ENCODE measurements at places on chromosomes 16 and 17.

GRCh38 chr17:64130559-64131001 lies 636 bp upstream of the ERN1 start:
- DNase-seq = no peak

GRCh38 chr16:49601576-49601975 lies 228.0 kb downstream of the C16orf78 start:
- DNase-seq = no peak

DNA sequence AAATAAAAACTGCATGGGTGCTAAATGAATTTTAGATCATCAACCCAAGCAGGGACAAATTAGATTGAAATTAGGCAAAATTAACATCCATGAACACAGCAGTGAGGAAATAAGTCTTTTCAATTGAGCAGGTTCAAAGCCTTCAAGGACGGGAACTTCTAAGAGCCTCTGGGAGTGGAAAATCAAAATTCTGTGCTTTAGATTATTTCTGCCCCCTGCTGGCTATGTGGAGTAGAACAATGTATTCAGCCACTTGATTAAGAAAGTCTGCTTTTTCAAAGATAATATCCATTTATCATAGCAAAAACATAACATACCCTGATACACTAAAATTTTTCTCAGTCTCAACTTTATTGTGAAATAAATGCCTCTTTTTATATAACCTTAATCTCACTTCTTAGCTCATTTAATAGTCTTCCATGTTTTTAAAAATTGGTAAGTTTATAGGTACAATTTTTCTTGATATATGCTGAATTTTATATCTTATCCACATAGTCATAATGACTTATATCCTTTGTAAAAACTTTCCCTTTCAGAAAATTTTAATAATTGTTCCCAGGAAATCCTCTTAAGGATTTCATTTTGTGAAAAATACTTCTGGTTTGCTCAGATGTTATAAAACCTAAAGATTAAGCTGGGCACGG lies 28.1 kb upstream of the NOL11 start:
- DNase-seq = peak; percentile 65

GRCh38 chr17:69239611-69240600 lies 11.3 kb upstream of the ABCA10 start:
- DNase-seq = no peak

GRCh38 chr17:77963441-77963840 lies 4.9 kb downstream of the TNRC6C start:
- peak; percentile 73 for DNase-seq

DNA sequence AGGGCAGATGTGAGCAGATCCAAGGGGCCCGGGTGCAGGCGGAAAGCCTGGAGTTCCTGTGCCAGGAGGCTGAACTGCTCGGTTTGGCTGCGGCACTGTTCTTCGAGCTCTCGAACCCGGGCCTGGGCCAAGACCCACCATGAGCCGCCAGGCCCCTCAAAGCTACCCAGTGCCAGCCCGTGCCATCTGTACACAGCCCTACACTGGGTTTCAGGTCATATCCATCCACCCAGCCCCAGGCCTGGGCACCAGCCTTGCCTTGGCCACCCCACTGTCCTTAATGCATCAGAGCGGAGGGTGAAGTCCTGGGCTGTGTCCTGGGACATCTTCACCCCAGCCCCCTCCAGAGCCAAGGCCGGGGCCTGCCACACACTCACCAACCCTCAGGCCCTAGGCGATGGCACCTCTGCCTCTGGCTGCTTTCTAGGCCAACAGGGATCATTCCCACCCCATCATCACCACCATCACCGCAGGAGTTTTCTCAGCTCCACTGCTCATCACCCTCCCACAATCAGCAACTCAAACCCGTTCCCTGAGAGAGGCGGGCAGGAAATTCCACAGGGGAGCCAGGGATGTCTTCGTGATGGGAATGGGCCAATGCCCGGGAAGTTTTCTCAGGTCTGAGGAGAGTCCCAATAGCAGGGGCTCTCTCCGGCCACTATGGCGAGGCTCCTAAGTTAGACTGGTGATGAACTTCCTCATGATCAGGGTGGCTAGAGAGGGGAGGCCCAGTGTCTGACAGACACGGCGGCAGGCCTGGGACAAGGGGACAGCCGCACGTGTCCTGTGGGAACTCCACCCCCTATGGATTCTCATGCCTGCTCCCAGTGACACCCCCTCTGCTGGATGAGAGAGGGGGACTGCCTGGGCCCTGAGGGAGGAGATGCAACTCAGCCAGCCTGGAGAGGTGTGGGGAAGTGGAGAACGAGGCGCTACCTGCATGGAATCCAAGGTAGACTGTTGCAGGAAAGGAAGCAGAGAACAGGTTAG lies 9.1 kb downstream of the TSPOAP1 start:
- DNase-seq = no peak

- DNase-seq = no peak
Observed at GRCh38 chr16:11236461-11237254, 19.3 kb downstream of the SOCS1 start.

DNA sequence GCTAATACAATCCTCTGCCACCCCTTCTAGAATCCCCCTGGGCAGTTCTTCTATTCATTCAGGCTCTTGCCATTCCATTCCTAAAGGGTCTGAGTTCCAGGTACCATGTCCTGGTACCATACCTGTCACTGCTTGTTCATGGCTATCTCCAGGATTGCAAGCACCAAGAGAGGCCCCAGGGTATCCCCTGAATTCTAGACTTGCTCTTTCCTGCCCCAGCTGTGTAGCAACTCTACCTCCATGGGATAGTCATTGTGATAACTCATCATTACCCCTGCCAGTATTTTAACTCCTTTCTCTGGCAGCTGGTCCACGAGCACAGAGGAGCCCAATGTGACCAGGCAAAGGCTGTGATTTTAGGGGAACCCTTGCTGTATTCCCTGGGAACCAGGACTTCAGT lies 143.7 kb upstream of the CDH5 start:
- no peak for DNase-seq

DNA sequence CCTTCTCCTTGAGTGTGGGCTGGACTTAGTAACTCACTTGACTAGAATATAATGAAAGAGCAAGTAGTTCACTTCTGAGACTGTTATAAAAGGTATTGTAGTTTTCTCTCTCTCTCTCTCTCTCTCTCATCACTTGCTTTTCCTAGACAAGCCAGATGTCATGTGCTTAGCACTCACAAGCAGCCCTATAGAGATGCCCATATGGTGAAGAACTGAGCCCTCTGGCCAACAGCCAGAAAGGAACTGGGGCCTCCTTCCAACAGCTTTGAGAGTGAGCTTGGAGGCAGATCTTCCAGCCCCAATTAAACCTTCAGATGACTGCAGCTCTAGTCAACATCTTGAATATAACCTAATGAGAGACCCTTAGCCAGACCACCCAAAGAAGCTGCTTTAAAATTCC lies 440.5 kb downstream of the GRIN2A start:
- DNase-seq = no peak

DNA sequence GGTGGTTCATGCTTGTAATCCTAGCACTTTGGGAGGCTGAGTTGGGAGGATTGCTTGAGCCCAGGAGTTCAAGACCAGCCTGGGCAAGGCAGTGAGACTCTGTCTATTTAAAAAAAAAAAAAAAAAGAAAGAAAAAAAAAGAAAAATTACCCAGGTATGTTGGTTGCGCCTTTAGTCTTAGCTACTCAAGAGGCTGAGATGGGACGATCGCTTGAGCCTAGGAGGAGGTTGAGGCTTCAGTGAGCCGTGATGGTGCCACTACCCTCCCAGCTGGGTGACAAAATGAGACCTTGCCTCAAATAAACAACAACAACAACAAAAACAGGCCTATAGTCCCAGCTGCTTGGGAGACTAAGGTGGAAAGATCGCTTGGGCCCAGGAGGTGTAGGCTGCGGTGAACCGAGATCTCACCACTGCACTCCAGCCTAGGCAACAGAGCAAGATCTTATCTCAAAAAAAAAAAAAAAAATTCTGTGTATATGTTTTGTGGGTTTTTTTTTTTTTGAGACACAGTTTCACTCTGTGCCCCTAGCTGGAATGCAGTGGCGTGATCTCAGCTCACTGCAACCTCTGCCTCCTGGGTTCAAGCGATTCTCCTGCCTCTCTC lies 12.5 kb upstream of the ANKRD40CL start:
- DNase-seq = peak; percentile 56

GRCh38 chr17:50266384-50267073 lies 7.7 kb upstream of the TMEM92 start:
- no peak for DNase-seq

GRCh38 chr17:35540589-35541404 lies 3.3 kb upstream of the SLFN12L start:
- peak; percentile 62 for DNase-seq

GRCh38 chr16:89297910-89298545 lies 80.5 kb downstream of the ZNF778 start:
- no peak for DNase-seq

DNA sequence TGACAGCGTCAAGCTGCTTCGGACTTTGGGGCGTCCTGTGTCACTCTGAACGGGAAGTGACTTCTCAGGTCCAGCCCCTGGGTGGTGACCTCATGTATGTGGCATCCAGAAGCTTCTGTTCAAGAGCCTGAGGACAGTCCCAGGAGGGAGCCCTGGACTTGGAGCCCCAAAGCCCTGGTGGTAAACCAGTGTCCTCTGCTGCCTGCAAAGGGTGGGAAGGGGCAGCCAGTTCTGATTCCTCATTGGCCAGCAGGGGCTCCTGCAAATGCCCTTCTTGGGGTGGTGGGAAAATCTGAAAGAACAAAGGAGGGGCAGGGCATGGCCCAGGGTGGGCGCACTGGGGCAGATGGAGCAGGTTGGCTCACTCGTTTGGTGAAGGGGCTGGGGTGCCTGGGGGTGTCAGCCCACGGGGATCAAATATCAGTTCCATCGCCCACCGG lies 1.6 kb downstream of the OSGIN1 start:
- no peak for DNase-seq

GRCh38 chr17:17051791-17052461 lies 9.7 kb downstream of the MPRIP start:
- DNase-seq = no peak

DNA sequence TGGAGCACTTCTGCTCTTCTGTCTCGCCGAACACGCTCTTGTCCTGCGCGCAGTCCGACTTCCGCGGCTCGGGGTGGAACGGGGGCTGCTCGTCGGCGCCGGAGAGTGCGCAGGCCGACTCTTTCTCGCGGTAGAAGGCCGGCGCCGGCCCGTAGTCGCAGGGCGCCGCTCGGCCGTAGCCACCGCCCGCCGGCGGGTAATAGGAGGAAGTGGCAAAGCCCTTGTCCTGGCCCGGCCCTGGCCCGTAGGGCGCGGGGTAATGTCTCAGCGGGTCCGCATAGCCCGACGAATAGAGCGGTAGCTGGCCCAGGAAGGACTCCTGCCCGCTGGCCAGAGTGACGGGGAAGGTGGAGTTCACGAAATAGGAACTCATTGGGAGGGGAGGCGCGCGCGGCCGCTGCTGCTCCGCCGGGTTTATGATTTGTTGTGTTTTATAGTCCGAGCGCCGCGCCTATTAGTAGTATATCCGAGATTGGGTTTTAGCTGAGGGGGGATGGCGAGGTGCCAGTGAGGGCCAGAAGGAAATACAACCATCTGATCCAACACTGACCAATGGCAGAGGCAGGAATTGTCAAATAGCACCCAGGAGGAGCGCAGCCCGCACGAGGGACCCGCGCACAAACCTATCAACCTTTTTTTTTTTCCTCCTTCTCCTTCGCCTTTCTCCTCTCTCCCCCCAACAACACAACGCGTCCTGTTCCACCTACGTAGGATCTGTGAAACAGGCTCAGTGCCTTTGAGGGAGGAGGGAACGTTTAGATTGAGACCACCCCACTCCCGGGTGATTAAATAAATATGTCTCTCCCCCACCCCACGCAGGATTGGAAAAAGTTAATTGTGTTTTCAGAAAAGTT lies 4.4 kb upstream of the HOXB5 start:
- DNase-seq = peak; percentile 60

DNA sequence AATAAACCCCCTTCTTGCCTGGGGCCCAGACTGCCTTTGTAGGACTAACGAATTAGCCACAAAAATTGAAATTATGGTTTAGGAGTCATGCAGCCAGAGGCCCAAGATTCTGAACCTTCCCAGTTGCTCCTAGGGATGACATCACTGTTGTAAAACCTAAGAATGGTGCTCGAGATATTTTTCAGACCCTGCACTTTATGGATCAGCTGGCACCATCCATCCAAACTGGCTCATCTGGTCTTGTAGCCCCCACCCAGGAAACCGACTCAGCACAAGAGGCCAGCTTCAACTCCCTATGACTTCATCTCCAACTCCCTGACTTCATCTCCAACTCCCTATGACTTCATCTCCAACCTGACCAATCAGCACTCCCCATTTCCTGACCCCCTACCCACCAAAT lies 10.9 kb upstream of the EVPL start:
- no peak for DNase-seq

DNA sequence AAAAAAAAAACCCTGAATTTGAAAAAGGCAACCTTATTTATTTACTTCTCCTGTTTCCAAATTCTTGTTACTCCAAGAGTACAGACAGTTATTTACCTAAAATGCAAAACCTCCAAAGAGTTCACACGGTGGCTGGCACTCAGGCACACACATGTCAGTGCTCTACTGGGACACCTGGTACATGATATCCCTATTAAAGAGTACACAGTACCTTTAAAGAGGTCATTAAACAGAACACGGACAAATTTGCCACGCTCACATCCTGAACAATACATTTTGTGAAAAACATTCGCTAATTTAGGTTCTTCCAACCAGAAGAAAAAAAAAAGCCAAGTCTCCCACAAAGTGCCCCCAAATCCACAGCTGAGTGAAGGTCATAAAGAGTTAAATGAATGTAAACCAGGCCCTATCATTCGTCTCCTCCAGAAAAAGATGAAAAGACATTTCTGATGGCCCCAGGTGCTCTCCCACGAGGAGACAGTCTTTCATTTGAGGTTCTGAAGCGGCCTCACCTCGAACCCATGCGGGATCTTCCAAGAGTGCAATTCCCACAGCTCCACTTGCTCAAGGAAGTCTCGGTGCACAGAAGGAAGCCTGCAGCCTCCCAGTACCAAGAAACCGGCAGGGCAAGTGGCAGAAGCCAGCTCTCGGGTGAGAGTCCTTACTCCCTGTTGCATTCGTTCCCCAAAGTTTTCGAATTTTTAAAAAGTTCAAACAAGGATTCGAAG lies 993 bp downstream of the ERN1 start:
- DNase-seq = peak; percentile 34

GRCh38 chr16:4005281-4005680 lies 111.0 kb downstream of the ADCY9 start:
- no peak for DNase-seq

DNA sequence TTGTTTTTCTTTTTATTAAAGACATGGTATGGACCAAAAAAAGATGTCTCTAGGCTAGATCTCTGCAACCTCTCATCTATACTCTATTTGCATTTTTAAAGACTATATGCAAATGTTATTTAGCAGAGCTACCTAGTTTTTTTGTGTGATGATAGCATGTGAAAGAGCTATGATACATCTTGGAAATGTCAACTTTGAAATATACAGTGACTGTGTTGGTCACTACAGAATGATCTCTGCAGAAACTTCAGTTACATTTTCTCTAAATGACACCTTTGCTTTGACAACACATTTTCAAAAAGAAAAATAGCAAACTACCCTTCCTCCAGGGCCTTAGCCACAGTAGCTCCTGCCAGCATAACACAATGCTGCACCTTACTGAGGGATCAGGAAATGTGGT lies 86.6 kb downstream of the PRKCB start:
- no peak for DNase-seq

GRCh38 chr17:33109336-33110072 lies 117.9 kb downstream of the SPACA3 start:
- no peak for DNase-seq

GRCh38 chr16:79902351-79902750 lies 301.8 kb upstream of the MAF start:
- DNase-seq = no peak
